NCI-H526 (cell line): ENCODE measurements at places on chromosomes 4 and X.
A peak's percentile ranks its signal among the peaks of the same experiment; 100 is the strongest.

- DNase-seq = peak; percentile 61
Measured at GRCh38 chrX:107672955-107673378, 44.7 kb downstream of the PRPS1 start.

DNA sequence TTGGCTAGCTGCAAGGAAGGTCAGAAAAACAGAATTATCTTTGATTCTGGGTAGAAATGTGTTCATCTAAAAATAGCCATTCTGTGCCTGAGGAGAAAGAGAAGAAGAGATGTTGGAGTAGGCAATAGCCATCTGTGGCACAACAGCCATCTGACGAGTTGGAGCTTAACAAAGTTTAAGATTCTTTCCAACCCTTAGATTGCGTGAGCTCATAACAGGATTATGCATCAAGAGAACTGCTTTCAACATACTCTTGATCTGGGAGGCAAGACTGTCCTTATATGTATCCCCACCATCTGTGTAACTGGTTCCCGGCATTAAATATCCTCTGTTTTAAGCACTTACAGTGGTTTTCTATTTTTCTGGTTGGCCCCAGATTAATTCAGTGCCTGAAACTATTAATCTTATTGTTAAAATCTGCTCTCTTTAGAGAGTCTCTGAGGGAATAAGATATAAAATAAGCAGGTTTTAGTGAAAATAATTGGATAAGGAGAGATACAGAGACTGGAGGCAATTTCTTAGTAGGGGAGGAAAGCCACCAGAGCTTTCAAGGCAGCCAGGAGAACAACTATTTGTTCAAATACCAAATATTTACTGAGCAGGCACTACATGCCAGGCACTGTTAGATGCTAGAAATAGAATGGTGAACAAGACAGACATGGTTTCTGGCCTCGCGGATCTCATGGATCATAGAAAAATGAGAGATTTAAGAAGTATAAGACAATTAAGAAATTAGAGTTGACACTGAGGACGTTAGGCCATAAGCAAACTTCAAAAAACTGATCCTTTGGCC lies 398.0 kb downstream of the SMARCA1 start:
- no peak for DNase-seq

GRCh38 chrX:134669378-134670098 lies 11.3 kb upstream of the PLAC1 start:
- DNase-seq = no peak

DNA sequence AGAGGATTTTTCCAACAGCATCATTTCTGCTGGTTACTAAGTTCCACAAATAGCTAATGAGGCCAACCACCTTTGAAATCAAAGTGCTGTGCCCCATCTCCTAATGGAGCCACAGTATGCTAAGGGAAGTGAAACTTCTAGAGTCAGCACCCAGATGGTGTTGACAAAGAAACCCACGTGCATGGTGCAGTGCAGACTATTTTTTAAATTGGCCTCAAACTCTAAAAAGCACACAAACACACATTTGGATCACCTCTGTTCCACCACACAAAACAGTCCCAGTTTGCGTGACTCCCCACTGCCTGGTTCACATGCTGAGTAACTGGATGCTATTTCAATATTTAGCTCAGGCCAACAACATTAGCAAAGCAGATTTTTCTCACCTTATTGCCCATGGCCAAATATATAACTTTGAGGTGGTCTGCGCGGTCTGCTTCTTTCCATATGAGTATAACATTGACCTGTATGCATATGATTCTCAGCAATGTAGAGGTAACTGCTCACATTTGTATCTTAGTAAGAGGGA lies 69.9 kb downstream of the AMELX start:
- DNase-seq = no peak

DNA sequence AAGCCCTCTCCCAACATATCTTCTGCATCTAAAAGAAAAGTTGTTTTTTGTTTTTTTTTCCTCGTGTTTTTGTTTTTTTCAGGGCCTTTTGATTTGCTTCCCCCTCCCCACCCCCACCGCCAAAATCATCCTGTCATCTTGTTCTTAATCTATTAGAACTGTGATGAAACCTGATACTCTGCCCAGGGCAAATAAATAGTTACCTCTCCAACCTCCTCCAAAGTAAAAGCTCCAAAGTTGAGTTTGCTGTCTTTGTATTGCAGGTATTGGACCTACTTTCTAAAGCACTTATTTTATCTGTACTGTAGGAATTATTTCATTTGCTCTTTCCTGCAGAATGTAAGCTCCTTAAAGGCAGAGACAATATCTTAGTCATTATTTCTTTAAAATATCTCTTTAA lies 172.9 kb downstream of the SOWAHB start:
- peak; percentile 4 for DNase-seq

- no peak for DNase-seq
Measured at GRCh38 chr4:43782391-43782790, 666.2 kb downstream of the KCTD8 start.

GRCh38 chr4:22978656-22979055 lies 285.9 kb downstream of the GBA3 start:
- no peak for DNase-seq

DNA sequence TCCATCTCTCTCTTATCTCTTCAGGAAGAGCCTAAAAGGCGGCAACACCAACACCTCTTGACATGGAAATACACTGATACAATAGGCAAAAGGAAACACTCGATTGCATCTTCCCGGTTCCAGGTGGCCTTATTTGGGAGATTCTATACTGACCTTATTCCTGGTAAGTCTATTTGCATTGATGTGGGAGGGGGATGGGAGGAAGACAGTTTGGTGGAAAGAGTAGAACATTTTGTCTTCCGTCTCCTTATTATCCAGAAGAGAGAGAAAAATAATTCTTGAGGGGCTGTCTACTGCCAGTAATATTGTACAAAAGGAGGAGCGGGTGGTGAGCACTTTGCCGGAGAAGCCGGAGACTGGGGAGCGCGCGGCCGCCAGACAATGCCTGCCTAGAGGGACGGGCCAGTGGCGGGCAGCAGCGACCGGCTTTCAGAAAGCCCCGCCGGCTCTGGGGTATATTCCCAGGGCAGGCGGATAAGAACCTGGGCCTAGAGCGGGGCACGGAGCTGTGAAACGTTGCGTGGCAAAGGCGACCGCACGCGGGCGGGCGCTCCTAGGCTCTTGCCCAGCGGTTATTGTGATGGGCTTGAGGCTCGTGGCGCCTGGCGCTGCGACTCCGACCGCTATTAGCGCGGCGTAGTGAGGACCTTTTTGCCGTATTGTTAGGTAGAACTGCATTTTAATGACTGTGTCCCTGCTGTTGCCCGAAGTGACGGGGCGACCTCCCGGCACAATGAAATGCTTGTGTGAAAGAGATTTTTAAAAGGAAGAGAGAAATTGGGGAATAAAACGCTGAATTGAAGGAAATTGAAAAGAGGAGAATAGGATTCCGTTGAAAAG lies 518 bp downstream of the PRDM8 start:
- no peak for DNase-seq

GRCh38 chrX:17053502-17053901 lies 107.0 kb downstream of the REPS2 start:
- DNase-seq = no peak

GRCh38 chr4:158805635-158806471 lies 37.0 kb downstream of the FNIP2 start:
- DNase-seq = no peak

GRCh38 chr4:53937327-53937726 lies 127.1 kb downstream of the CHIC2 start:
- DNase-seq = no peak

- no peak for DNase-seq
Measured at GRCh38 chr4:21954916-21955315, 6.3 kb upstream of the KCNIP4 start.
